ENCODE measurements at places on chromosomes 12 and 14.

- DNase-seq = no peak
Measured at GRCh38 chr12:63998584-63998983, 154.1 kb downstream of the SRGAP1 start.

DNA sequence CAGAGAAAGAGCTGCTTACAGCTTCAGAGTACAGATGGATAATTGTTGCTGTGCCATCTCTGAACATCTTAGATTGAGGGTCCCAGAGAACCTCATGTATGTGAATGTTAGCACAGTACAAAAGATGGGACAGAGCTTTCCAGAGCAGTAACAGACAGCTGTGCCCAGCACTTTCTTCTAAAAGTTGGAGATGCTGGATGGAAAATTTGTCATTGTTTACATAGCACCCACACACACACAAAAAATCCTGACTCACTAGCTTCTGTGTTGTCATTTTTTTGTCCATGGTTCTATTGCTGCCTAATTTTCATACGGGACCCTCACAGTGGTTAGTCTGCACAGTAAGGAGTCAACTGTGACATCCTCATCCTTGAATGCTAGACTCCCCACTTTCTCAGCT, 374.7 kb downstream of the DIO2 start:
- DNase-seq = no peak

- DNase-seq = peak; percentile 98
Measured at GRCh38 chr12:3225154-3225795, 148.1 kb downstream of the TSPAN9 start.

DNA sequence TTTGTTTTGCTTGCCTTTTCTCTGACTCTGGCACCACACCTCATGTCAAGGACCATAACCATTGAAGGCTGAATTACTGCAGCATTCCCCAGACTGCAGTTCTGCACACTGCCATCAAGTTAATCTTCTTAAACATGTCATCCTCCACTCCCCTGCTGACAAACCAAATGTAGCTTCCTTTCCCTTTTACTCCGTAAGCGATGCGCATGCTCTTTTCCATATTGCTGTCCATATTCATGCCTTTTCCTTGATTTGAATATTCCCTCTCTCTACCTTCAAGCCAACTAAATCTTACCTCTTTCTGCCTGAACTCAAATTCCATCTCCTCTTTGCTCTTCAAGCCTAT, 13.6 kb downstream of the GPX2 start:
- DNase-seq = no peak

GRCh38 chr14:29652571-29652970, 275.1 kb downstream of the PRKD1 start:
- DNase-seq = no peak

- peak; percentile 69 for DNase-seq
Measured at GRCh38 chr14:73173092-73173735, 36.9 kb downstream of the PSEN1 start.

DNA sequence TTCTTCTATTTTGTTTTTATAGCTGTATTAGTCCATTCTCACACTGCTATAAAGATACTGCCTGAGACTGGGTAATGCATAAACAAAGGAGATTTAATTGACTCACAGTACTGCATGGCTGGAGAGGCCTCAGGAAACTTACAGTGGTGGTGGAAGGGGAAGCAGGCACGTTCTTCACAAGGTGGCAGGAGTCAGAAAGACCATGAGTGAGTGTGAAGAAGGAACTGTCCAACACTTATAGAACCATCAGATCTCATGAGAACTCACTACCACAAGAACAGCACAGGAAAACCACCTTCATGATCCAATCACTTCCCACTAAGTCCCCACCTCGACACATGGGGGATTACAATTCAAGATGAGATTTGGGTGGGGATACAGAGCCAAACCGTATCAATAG, 42.3 kb downstream of the ARMH4 start:
- DNase-seq = no peak

GRCh38 chr12:5945071-5946008, at the start of gene ANO2:
Gene ANO2 (minus strand): TSS chr12:5945259. CDS start chr12:5945217, 42 bp downstream.
- no peak for DNase-seq

DNA sequence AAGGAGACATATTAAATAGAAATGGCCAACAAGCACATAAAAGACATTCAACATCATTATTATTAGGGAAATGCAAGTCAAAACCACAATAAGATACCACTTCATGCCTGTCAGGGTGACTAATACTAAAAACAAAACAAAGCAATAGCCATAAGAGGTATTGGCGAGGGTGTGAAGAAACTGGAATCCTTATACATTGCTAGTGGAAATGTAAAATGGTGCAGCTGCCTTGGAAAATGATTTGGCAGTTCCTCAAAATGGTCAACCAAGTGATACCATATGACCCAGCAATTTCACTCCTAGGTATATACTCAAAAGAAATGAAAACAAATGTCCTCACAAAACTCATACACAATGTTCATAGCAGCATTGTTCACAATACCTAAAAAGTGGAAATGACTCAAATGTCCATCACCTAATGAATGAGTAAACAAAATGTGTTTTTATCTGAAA, 27.0 kb downstream of the GPR135 start:
- DNase-seq = no peak

DNA sequence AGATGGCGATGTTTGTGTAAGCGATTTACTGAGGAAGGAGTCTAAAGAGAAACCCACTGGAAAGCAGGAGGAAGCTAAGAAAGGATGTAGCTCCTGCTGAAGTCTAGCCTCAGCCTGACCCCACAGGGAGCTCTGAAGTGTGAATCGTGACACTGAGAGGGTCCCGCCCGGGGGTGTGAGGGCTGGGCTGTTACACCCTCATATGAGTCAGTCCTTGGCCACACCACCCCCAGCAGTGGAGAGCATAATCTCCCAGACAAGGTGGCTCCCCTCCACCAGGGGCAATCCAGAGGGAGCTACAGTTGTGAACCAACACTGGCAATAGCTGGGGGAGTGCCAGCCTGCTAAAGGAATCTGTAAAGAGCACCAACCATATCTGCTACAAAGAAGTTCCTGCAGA, 31.5 kb downstream of the SVOP start:
- DNase-seq = no peak

- no peak for DNase-seq
Measured at GRCh38 chr12:92905811-92906554, 23.1 kb downstream of the EEA1 start.

DNA sequence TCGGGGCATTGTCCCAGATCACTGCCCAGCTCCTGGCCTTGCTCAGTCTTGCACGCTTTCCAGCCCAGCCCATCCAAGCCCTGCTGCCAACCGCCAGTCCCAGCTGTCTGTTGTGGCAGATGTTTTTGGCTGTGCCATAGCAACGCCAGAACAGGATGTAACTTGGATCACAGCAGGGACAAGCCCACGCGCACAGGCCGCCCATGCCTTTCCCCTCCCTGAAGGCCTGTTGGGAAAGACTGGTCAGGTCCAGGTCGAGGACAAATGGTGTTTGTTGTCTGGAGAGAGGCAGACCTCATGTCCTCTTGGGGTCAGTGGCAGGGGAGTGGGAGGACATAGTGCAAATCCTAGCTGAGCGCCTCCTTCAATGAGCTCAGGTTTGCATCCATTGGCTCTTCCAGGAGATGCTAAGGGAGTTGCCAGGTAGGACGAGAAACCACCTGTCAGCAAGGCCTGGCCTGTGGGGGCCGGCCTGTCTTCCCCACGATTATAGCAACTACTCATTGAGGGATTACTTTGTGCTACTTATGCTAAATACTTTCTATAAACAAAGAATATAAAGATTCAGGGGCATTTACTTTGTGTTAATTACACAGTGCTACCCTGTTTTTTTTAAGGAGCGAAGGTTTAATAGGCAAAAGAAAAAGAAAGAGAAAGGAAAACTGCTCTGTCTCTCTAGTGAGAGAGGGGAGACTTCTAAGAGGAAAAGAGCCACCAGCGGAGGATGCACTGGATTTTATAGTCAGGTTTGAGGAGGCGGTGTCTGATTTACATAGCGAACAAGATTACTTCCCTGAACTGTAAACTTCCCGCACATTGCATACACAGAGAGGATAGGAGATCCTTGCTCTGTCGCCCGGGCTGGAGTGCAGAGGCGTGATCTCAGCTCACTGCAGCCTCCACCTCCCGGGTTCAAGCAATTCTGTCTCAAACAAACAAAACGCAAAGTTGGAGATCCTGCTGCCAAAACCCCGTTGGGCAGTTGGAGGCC, 42.8 kb upstream of the CORO1C start:
- peak; percentile 94 for DNase-seq

DNA sequence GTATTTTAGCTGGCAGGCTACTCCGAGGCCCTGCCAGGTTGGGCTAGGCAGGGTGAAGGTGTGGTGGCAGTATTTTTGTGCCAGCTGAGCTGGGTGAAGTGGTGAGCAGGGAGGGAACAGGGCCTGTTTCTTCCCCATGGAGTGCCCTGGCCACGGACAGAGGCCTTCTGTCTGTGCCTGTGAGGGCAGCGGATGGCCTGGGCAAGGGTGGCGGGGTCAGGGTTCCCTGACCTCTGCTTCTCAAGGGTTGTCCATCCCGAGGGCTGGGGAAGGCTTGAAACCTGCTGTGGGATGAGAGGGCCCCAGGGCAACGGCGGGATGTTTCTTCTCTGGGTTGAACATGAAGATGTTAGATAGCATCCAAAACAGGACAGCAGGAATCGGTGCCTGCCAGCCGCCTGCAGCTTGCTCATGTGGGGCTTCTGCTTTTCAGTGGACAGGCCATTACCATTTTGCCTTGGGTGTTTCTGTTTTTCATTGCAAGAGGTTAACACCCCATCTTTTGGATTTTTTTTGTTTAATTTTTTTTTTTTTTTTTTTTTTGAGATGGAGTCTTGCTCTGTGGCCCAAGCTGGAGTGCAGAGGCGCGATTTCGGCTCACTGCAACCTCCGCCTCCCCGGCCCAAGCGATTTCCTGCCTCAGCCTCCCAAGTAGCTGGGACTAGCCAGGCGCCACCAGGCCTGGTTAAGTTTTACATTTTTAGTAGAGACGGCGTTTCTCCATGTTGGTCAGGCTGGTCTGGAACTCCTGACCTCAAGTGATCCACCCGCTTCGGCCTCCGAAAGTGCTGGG, 3.3 kb downstream of the MTA1 start:
- no peak for DNase-seq

DNA sequence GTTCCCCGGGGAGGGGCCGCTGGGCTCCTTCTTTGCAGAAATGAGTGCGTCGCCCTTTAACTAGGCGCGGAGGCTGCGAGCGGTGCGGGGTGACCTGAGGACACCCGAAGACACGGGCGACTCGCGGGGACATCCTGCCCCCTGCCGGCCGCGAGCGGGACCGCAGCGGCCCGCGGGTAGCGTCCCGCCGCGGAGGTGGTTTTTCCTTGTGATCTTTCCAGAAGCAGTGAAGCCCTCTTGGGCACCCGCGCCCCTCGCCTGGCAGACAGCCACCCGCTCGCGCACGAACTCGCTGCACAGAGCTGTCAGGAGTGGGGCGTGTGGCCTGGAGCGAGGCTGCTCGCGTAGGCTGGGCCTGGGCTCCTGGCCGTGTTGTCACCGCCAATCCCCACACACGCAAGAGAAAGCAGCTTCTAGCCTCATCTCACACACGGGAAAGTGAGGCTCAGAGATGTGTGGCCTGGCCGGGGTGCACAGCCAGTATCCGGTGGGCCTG, 67.2 kb downstream of the DIO3 start:
- peak; percentile 49 for DNase-seq

DNA sequence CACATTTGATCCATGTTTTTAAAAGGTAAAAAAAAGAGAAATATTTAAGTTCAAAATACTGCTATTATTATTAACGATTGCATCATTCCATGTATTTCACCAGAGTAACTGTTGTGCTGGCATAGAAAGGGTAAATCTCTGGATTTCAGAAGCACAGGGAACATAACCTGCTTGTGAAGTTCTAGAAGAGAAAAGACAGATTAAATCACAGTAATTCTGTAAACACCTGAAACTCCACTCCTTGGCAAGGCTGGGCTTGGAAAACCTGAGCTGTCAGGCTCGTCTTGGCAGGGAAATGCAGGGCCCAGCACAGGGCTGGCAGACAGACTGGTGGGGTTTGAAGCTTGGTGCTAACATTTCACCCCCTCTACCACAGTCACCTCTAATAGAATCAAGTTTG, 35.1 kb downstream of the SVOP start:
- no peak for DNase-seq

- no peak for DNase-seq
Measured at GRCh38 chr12:11836282-11837151, 187.0 kb downstream of the ETV6 start.

DNA sequence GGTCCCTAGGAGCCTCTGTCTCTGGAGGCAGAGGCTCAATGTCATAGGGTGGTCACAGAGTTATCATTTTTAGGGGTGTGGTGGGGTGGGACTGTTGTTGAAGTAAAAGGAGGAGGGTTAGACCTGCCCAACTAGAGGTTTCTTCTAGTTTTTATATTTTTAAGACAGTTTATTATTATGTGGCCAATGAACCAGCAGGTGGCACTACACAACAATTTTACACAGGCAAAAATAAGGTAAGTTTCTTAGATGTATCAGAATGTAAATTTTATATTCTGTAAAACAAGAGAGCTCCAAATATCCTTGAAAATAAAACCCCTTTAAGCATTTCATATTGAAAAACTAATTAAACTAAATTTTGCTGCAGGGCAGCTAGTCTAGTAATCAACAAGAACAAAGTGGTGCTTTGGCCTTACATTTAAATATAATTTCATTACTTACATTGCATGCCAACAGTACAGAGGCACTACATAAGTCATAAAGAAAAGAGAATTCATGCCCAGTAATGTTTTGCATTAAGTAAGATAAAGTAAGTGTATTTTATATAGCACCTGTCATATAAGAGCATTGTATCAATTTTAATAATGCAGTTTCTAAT, 22.2 kb upstream of the OVCH1 start:
- peak; percentile 61 for DNase-seq

DNA sequence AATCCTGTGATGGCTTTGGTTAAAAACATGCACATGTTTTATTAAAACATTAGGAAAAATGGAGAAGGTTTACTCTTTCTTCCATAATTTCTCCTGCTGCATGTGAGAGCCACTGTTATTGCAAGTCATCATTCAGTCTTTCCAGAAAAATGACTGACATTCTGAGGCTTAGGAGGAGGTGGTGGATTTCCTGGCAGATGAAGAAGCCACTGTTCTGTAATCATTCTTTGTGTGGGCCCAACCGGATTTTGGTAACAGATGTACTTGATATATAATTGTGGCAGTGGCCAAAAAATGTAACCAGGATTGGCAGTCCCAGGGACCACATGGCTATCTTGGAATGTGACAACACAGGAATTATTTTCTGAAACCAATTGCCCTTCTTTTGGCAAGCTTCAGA, 120.2 kb downstream of the DAAM1 start:
- no peak for DNase-seq

DNA sequence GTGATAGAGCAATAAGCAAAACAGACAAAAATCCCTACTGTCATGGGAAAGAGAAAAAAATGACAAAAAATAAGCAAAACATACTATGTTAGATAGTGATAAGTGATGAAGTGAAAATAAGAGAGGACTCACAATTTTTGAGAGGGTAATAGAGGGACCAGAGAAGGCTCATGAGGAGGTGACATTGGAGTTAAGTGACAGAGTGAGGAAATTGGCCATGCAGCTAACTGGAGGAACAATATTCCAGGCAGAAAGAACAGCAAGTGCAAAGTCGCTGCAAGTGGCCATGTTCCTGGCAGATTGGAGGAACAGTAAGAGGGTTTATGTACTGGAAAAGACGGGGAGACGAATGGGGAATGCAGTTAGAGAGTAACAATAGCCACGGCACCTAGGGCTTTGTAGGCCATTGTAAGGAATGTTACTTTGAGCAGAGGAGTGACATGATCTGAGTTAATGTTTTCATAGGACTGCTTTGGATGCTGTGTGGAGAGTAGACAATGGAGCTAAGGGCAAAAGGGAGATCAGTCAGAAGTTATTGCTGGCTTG, 1.4 kb upstream of the SAV1 start:
- DNase-seq = no peak

- no peak for DNase-seq
Measured at GRCh38 chr14:103416916-103417315, 31.7 kb downstream of the MARK3 start.
